ENCODE measurements at places on chromosomes 7 and 10. TPM values are rescaled to one million over a fixed set of nuclear protein-coding genes. Genes with fewer than 3 reads are reported as not detected.

Gene CALML5
- not detected for total RNA-seq

Gene SVIL
- total RNA-seq = 536 TPM

Gene SFRP4
- 0.50 TPM for total RNA-seq

Gene OSBPL3
- total RNA-seq = 5.4 TPM

Gene MKI67
- 0.20 TPM for total RNA-seq

Gene MACC1
- total RNA-seq = 0.12 TPM

Gene SNCG
- 20.4 TPM for total RNA-seq

Gene WDR86
- 0.52 TPM for total RNA-seq

Gene TNRC18
- total RNA-seq = 23.4 TPM

Gene ZNF37A
- 10.0 TPM for total RNA-seq

Gene CRTAC1
- 8.0 TPM for total RNA-seq

Gene GTF2IRD2
- 16.2 TPM for total RNA-seq

Gene SPOCK2
- 5.7 TPM for total RNA-seq

Gene PNLIP
- 0.81 TPM for total RNA-seq

Gene ODAD2
- total RNA-seq = 0.21 TPM

Gene ATOH7
- not detected for total RNA-seq

Gene NKX2-3
- not detected for total RNA-seq
